ENCODE measurements at places on chromosomes 2 and 18.

- DNase-seq, result no peak
Measured at GRCh38 chr18:13141209-13141608, 77.4 kb upstream of the LDLRAD4 start.

DNA sequence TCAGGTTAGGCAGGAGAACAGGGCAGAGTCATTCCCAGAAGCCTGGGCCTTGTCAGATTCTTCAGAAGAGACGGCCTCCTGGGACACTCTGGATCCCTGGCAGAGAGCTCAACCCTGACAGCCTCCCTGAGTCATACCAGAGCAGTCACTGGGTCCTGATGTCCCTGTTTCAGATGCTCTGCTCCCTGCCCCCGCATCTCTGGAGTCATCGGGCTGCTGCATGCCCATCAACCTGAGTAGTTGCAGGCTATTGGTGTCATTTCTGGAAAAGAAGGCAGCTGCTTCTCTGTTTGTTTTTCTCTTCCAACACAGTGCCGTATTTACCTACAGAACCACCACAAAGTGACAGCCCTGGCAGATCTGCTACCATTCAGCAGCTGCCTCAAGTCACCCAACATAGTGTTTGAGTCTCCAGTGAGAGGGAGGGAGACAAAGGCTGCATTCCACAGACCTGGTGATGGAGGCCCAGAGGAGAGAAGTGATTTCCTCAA lies 145.1 kb downstream of the B3GNT2 start:
- DNase-seq, result peak; percentile 14

GRCh38 chr2:108575132-108575966 lies 41.1 kb downstream of the LIMS1 start:
- no peak for DNase-seq

DNA sequence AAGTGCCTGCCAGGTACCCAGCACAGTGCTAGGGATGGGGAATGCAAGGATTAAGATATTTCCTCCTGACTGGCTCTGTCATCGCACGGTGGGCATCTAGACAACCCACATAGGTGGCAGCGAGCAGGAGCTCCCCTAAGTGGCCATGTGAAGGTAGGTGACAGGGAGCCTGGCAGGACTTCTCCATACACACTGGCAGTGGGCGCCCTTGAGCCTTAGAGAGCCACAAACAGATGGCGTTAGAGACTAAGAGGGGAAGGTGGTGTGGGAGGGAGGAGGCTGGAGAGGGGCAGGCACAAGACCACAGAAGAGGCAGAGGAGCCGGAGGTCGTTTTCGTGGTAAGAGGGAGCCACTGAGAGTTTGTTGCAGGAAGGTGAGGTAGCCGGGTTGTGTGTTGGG lies 15.2 kb downstream of the PRELID3A start:
- no peak for DNase-seq

DNA sequence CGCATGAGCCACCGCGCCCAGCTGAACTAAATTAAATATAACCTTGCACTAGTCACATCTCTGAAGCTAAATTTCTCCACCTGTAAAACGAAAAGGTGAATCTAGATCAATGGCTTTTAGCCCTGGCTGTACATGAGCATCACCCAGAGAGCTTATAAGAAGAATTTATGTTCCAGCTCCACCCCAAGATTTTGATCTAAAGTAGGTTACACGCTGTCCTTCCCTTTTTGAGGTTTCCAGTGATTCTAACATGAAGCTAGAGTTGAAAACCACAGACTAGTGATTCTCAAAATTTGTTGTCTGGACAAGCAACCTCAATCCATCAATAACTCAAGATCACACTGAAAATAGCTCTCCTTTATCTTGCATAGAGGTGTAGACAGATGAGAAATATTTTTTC lies 208.8 kb upstream of the CRIM1 start:
- no peak for DNase-seq

GRCh38 chr2:235201756-235202155 lies 249.9 kb downstream of the SH3BP4 start:
- no peak for DNase-seq

GRCh38 chr2:218266316-218266979 lies 3.5 kb downstream of the AAMP start:
- no peak for DNase-seq

- DNase-seq, result no peak
Measured at GRCh38 chr18:61719671-61720070, 173.1 kb downstream of the RNF152 start.

DNA sequence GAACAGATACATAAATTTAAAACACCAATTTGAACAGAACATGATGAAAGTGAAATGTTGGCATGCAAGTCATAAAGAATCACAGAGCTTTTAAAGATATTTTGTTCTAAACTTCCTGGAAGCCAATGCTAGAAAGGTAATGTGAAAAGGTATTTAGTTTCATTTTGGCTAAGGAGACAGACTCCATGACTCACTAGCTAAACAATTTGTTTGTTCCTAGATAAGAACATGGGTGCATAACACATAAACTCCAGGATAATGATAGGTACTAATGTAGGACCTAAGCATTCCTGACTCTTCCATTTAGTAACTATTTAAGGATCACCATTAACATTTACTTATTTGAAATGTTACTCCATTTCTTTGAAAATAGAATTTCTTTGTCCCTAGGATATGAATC lies 292.5 kb upstream of the CNTNAP5 start:
- DNase-seq, result no peak

GRCh38 chr2:209044307-209044706 lies 379.5 kb upstream of the MAP2 start:
- no peak for DNase-seq

- no peak for DNase-seq
Measured at GRCh38 chr18:23970161-23971096, 44.1 kb upstream of the TTC39C start.

DNA sequence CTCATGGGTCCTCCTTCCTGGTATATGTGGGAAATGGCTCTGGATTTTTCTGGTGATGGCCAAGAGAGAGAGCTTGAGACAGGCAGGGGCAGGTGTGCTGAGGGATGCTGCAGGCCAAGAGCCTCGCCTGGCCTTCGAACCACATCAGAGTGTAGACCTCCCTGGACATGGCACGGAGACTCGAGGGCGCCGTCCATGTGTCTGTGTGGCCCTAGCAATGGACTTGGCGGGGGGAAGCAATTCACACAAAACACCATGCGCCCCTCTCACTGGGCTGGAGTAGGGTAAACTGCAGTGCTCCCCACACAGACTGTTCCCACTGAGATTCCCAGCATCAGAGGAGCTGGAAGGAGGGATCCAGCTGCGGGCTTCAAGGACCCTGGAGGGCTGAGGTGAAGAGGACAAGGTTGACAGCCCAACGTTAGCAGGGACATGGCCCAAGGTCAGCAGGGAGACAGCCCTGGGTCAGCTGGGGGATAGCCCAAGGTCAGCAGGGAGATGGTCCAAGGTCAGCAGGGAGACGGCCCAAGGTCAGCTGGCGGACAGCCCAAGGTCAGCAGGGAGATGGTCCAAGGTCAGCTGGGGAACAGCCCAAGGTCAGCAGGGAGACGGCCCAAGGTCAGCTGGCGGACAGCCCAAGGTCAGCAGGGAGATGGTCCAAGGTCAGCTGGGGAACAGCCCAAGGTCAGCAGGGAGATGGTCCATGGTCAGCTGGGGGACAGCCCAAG lies 75.4 kb upstream of the HDAC4 start:
- no peak for DNase-seq

GRCh38 chr18:7174344-7175095 lies 56.4 kb upstream of the LRRC30 start:
- no peak for DNase-seq

GRCh38 chr2:197848602-197849001 lies 44.2 kb downstream of the PLCL1 start:
- DNase-seq, result no peak

DNA sequence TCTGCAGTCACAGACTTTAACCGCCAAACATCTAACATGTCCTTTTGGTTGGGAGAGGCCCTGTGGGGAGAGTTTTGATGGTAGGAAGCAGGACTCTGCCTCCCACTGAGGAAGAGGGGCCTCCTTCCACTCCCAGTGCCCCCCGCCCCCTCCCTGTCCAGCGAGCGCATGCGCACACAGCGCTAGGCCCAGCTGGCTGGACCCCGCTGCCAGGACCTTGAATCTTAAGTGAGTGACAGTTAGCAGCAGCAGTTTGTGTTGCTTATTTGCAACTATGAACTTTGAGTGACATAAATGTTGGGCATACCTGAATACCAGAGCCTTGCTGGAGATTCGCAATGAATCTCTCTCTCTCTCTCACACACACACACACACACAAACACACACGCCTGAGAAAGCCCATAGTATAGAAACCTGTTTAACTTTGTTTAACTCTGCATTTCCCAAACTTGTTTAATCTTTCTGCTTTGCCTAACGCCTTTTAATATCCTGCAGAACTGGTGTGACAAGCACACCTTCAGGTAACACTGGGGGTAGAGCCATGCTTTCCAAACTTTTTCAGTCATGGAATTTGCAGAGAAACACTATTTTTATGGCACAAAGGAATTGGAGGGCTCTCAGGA lies 134.6 kb upstream of the SMAD2 start:
- no peak for DNase-seq

DNA sequence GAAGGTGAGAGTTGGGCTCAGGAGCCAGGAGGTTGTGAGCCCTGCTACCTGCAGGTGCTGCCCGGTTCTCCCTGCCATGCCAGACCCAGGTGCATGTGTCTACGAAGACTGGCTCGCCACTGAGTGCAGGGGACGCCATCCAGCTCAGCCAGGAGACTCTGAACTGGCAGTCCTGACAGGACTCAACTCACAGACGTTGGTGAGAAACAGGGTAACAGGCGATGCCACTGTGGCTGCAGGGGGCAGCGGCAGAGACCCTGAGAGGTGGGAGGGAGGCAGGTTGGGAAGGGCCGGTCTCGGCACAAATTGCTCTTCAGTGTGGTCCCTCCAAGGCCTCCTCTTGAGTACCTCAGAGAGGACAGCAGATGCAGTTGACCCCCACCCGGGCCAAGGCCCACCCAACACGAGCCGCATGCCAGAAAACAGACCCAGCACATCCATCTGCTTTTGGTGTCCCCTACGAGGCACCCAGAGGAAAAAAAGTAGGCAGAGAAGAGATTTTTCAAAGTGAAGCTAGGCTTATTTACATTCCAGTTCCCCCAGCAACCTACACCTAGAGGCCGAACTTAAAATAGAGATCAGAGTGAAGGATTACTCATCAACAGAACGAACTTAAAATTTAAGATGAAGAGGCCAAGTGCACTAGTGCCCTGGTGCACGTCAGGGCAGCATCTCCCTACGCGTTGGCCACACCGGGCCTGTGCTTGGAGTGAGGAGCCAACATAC lies 184.8 kb downstream of the SEPTIN10 start:
- no peak for DNase-seq

GRCh38 chr2:65435625-65436168 lies 3.3 kb upstream of the SPRED2 start:
- DNase-seq, result peak; percentile 64

DNA sequence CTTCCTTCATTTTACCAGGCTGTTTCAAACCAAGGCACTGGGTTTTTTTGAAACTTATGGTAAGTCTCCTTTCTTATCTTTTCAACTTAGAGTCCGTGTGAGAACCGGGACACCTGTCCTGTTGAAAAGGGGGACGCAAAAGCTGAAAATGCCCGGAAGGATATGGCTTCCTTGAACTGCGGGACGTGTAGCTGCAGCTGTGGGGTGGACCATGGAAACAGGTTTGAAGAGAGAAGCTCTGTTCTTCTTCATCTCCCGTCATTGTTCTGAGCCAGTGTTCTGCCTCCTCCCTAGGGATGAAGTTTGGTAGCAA lies 29.5 kb upstream of the DNAJC27 start:
- DNase-seq, result no peak

- DNase-seq, result no peak
Measured at GRCh38 chr2:24617424-24617823, 126.4 kb downstream of the NCOA1 start.

- DNase-seq, result no peak
Measured at GRCh38 chr2:170739048-170739447, 23.9 kb downstream of the SP5 start.

DNA sequence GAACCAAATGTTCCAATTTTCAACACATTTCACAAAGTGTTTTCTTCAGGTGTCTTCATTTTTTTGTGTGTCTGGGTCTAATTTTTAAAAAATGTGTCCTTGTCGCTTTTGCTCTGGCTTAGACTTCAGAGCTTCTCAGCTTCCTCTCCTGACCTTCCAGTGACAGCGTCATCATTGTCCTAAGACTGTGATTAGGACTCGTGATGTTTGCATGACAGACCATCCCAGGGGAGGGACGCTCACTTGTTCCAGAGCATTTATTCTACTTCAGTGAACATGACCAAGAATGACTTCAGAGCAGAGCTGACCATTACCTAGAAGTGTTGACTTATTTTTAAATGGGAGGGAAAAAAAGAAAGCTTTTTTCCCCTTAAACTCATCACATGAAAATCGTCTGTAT lies 591.9 kb downstream of the IRS1 start:
- no peak for DNase-seq
